ENCODE measurements at places on chromosomes 2 and 18.

GRCh38 chr2:169928463-169928864 is 101.2 kb downstream of the UBR3 start:
- DNase-seq: peak; percentile 60

DNA sequence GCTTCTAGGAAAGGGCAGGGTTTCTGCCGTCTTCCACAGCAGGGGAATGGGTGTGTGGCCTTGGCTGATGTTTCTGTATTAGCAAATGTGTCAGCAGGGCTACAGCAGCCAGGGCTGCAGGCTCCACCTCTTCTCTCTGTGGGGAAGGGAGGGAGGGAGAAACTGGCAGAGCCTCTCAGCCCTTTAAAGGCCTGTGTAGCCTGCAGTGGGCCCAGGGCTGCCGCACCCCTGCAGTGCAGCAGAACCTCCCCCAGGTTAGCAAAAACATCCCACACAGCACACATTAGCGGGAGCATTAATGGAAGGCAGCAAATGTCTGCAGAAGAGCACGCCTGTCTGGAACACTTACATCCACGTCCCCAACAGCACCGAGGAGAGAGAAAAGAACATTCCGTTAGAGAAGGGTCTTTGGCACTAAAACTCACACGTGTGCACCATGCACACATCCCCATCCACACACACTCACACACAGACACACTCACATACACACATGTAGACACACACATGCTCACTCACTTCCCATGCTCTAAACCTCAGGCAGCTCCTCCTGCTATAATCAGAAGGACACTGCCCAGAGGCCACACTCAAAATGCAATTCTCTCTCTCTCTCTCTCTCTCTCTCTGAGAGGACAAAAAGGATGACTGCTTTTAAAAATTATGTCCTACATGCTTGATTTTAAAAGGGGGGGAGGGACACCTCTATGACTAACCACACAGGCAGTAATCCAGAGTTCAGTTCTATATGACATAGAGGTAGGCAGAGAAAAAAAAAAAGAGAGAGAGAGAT is 24.1 kb downstream of the MRPL35 start:
- peak; percentile 40 for DNase-seq

DNA sequence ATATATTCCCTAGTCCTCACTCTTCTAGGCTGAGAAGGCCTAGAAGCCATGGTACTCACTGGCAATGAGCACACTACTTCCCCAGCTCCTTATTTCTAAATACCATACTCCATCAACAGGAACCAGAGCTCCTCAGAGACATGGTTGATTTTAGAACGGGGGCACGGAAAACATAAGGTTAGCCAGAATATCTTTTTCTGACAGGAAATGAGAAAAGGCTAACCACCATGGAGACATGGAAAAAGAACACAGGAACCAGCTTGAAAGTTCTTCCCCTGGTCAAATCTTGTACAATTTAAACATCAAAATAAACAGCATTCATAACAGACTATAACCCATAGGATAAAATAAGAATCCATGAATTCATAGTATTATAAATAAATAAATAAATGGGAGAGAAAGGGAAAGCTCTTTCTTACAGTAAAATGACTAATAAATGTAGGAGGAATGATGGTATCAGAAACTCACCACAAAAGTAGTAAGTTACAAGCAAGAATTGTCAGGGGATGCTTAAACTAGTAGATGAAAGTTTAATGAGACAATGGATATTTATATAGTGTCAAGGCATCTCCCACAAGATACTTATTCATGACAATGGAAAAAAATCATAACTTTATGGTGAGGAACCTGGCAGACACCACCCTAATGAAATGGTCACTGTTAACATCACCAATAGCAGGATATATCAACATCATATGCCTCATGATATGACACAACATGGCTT is 20.6 kb upstream of the GCC2 start:
- DNase-seq: no peak

DNA sequence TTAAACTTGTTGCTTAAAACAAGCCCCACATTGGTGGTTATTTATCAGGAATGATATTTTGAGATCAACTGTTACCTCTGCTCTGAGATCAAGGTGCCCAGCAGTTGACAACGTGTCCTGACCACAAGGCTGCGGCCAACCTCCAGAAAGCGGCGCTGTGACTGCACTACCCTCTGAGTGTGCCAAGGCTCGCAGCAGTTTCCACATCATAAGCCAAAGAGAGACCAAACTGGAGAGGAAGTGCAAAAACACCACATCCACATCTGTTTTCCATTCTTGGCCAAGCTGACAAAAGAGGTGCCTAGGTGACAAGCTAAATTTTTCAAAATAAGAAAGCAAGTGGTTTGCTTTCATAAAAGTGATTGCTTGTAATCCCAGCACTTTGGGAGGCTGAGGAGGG is 410.8 kb upstream of the POU3F3 start:
- DNase-seq: no peak

DNA sequence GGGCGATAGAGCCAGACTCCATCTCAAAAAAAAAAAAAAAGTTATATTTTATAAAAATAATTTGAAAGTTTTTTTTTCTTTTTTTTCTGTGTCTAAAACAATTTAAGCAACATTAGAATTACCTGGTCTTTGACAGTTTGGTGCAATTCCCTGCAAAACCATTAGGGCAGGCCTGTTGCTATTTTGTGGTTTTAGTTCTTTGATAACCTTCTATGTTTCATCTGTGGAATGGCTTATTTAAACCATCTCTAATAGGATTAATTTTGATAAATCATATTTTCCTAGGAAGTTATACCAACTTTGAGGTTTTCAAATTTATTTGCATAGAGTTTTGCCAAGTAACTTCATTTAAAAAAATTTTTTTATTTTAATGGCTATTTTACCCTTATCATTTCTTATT is 141.2 kb upstream of the TWIST2 start:
- no peak for DNase-seq

GRCh38 chr18:79393635-79394533 is 1.8 kb upstream of the NFATC1 start:
- DNase-seq: peak; percentile 74

DNA sequence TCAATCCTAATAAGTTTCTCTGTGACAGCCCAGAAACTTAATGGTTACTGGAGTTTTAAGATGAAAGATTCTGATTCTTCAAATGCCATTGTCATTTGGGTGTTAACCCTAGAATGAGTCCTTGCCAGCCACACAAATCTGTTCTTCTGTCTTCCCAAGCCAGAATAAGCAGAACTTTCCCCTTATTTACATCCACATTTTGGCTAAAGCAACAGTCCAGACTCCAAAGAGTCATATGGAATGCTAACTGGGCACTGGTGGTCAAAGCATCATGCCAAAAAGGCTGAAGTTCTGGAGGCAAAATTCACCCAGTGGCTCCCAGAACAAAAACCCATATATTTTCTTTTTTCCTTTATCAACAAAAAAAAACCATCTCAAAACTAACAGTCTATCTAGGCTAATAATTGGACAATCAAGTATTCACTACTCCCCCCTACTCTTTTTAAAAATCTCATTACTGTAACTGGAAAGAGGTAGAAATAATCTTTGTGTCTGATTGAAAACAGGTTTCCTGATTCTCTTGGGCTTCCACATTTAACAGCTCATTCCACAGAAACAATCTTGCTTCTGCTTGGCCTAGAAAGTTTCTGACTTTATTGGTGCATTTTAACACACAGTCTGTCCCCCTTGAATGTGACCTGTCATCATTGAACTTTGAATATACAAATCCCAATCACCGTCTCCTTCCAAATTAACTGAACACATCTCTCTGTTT is 89.6 kb upstream of the SETBP1 start:
- no peak for DNase-seq

GRCh38 chr2:7071154-7071553 is 153.9 kb downstream of the RNF144A start:
- no peak for DNase-seq

GRCh38 chr2:215507136-215507535 is 71.3 kb upstream of the FN1 start:
- DNase-seq: no peak

DNA sequence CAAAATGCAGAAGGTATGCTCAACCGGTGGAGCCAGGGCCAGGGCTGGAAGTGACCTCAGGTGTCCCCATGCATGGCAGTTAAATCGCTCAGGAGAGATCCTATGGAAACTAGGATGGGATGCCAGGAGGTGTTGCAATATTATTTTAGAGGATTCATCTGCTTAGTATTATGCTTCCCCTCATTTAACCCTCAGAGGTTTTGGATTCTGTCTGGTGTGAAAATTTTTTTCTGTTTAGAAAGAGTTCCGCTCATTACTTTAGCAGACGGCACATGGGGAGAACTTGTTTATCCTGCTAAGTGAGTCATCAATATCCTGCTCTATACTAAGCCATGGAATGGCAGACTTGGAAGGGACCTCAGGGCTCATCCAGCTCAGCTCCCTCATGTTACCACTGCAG is 42.5 kb downstream of the TRIB2 start:
- peak; percentile 31 for DNase-seq

DNA sequence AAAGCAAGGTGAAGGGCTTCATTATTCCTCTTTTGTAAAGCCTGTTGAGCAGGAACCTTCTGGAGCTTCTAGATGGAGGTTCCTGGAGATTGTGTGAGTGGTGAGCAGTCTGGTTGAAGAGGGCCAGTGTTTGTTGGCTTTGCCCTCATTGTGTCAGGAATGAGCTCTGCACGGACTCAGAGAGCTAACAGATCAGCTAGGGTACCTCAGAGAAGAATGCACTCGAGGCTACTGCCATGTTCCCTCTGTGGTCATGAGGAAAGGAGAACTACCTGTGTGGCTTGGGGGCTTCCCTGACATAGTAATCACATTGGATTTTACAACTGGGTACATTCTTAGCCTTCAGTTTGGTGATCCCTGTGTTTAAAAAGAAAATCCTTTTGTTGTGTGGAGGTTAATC is 46.6 kb downstream of the SPTBN1 start:
- no peak for DNase-seq

DNA sequence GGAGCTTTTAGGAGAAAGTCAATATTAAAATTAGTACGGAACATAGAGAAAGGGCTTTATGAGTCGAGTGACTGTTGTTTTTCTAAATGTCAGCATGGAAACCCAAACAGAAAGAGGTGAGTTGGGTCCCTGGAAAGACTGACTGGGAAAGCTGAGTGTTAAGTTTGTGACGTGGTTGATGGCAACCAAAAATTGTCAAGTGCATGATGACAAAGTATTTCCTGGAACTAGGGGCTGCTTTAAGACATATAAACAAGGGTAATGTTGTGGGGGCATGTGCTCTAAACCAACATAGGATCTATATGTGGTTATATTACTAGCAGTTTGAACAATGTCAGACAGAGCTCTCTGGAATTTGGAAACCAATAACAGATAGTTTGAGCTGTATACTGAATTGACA is 50.9 kb upstream of the GPD2 start:
- no peak for DNase-seq

DNA sequence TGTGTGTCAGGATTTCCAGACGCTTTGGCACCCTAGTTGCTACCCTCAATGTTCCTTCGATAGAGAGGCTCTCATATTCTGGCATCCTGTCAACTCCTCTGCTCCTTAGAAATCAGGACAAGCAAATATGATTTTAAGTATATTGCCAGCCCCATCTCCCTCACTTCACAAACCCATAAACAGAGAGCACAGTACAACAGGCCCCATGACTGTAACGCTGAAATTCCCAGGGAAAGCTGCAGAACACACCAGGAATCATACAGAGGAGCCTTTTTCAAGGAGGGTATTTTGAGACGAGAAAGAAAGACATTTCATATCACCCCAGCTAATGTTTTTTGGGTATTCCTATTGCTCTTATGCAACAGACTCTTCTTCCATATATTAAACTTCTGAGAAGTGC is 162.9 kb downstream of the NAPG start:
- DNase-seq: no peak

- DNase-seq: no peak
These were observed 72.2 kb upstream of the MAP2 start for GRCh38 chr2:209351636-209352035.

DNA sequence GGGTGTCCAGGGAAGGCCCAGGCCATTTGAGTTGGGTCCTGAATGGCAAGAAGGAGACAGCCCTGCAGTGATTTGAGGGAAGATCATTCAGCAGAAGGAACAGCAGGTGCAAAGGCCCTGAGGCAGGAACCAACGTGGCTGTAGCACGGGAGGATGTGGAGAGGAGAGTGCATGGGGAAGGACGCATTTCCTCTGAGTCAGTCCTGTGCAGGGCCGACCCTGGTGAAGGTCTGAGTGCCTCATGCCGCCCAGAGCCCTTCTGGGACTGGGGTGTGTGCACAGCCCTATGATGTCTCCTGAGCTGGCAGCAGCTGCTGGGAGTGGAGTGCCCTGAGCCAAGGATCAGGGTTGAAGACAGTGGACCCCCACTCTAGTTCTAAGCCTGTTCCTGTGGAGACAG is 17.9 kb upstream of the ARHGEF4 start:
- DNase-seq: no peak

GRCh38 chr2:231012463-231012862 is 16.5 kb downstream of the SPATA3 start:
- no peak for DNase-seq

- DNase-seq: no peak
These were observed 174.9 kb downstream of the LAMA1 start for GRCh38 chr18:6942742-6943141.

DNA sequence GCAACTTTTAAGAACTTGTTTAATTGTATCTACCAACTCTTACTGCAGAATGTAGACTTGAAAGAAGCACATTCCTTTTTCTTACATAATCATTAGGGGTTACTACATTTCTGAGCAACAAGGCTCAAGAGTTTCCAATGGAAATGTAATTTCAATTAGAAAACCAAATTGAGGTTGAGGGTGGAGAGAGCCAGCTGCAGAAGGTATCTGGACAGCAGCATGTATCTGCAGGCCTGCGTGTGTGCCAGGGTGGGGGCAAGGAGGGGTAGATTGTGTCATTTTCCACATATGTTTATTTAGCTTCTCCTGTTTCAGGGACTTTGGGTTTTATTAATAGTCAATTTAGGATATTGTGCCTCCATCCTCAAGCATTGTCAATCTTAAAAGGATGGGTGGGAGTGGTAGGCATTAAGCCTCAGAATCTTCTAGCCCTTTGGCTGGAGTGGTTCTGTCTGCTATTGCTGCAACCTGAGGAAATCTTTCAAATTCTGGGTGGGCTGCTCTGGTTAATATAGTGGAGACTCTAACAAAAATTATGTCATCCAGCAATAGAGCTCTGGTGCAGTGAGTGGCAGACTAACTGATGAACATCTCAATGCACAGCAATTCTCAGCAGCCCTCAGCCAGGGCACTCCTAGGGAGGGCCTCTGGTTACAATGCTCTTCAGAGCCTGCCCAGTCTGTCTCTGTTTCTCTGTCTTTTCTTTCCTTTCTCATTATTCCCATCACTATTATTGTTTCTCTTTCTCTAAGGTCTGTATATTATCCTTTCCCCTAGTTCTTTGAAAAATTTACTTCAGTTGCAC is 151.4 kb downstream of the RPIA start:
- DNase-seq: no peak

- DNase-seq: peak; percentile 83
These were observed 16.3 kb upstream of the MYO1B start for GRCh38 chr2:191228861-191229260.

- no peak for DNase-seq
These were observed 26.8 kb upstream of the CABLES1 start for GRCh38 chr18:23108496-23108895.
